Cerebellum (tissue), 4 donors: ENCODE measurements at places on chromosomes 11 and 22.

DNA sequence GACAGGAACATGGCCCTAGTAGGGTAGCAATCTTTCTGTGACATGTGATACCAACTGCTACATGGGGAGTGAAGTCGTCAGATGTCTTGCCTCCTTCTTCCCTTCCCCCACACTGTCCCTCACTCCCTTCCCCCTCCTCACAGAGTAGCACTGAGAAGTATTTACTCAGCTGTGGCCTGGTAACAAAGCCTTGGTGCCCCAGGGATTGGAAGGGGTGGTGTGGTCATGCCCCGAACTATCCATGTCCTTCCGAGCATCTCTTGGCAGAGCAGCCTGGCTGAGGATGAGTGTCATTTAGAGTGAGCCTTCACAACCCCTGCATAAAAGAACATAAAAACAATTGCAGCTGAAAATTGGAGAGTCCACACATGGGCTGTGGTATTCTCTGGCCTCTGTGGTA lies 46.1 kb downstream of the ARFGAP2 start:
- DNase-seq = no peak

DNA sequence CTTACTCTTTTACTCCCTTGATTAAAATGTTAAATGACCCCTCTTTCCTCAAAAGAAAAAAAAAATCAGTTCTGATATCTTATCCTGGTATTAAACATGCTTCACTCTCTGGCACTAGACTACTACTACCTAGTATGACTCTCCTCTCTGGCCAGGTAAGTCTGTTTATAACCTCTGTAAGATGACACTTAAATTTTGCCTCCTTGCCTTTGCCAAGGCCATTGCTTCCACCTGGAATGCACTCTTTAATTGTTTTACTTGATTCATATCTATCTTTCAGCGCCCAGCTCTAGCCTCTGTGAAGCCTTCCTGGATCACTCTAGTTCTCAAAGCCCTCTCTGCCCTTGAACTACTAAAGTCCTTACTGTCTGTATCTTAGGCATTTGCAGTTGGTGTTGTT lies 170.4 kb downstream of the ETS1 start:
- DNase-seq = no peak

GRCh38 chr11:28223577-28223976 lies 115.4 kb downstream of the METTL15 start:
- DNase-seq = no peak

DNA sequence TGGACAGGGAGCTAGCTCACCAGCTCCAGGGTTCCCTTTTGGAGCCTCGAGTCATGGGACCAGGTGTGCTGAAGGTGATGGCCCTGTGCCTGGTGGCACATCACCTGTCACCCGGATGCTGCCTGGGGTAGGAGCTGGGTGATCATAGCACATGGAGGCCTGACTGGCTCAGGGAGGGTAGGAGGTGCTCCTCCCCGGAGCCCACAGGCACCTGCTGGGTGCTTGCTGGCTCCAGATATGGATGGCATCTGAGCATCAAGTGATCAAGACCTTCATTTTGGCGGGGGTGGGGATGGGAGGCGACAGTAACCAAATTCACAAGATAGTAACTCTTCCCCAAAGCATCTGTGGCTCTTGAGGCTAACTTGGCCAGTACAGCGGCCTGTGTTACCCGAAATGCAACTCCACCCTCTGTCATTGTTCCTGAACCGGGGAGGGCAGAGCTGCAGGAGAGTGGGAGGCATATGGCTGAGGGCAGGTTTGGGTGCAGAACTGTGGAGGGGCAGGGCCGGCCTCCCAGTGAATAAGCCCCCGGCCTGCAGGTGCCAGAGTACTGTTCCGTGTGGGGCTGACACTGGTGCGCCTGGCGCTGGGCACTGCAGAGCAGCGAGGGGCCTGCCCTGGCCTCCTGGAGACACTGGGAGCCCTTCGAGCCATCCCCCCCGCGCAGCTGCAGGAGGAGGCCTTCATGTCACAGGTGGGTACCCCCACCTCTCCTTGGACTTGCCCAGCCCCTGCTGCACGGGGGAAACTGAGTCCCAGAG lies 4.7 kb downstream of the TBC1D10C start:
- no peak for DNase-seq

DNA sequence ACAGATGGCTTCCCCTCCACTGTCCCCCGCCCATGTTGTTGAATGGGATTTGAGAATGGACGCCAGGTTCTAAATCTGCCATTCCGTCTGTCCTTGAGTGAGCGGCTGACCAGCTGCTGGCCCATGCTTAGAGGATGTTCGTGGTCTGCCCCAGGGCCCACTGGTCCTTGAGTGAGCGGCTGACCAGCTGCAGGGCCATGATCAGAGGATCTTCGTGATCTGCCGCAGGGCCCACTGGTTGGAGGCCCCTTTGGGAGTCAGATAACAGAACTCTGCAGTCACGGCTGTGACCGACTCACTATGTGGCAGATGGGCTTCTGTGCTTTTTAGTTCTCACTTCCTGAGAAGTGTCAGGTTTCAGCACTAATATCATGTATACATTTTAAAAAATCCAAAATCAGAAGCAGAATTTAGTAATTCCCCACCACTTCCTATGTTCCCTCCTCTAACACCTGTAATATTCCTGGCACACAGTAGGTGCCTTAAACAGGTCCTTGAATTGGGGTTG lies 54.1 kb downstream of the MICAL3 start:
- no peak for DNase-seq

DNA sequence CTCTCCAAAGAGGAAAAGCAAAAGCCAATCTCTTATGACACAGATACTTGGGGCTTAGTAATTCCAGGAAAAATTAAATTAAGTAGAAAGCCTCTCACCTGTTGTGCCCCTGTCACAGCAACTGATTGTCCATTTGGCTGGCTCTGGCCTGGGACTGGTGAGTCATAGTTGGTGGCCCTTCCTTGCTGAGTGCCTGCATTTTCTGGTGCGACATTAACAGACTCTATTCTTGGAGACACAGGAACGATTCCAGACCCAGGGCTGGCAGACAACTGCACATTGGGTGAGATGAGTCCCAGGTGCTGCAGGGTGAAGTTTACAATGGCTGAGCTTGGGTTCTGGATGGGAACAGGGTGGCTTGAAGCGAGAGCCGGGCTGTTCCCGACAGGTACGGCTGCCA lies 15.6 kb downstream of the E2F8 start:
- DNase-seq = no peak

DNA sequence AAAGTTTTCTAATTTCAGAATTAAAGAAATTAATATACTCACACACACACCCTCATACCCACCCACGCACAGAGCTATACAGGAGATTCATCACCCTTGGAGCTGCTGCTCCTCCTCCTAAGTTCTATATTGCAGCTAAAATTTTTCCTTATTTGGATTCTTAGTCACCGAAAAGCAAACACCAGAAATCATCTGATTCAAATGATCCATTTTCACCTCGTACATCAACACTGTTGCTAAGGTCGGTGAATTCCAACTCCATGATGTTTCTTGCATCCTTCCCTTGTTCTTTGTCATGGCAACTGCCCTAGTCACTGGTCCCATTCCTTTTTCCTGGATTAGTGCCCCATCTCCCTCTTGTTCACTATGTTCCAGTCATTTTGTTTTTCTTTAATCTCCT lies 286.2 kb downstream of the GRM5 start:
- no peak for DNase-seq

DNA sequence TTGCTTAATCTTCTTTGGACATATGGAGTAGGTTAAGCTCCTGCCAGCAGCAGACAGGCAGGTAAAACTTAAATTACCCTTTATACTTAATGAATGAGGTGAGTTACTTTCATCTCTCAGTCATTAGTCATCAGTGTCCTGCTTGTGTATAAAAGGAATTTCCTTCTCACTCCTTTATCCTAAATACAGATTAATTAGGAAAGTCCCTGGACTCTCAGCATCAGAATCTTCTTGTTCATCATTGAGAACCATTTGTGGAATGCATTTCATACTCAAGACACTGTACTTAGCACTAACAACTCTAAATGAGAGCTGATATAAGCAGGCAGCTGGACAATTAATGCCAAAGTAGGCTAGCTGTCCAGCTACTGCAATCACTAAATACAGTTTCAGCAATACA lies 630.4 kb downstream of the METTL15 start:
- no peak for DNase-seq

DNA sequence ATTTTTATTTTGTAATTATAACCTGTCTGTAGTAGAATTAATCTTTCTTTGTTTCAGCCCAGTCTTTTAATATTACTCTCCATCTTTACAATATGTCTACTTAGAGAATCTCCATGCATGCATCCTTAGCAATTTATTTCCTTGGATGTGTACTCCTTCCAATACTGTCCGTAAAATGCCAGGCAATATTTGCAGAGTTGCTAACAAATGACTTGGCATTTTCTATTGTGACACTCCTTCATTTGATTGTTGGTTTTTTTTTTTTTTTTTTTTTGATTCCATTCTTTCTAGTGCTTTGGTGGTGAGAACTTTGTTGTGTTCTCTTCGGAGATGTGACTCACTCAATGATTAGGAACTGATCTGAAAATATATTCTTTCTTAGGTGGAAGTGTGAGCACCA lies 220.3 kb downstream of the CNTN5 start:
- DNase-seq = no peak

DNA sequence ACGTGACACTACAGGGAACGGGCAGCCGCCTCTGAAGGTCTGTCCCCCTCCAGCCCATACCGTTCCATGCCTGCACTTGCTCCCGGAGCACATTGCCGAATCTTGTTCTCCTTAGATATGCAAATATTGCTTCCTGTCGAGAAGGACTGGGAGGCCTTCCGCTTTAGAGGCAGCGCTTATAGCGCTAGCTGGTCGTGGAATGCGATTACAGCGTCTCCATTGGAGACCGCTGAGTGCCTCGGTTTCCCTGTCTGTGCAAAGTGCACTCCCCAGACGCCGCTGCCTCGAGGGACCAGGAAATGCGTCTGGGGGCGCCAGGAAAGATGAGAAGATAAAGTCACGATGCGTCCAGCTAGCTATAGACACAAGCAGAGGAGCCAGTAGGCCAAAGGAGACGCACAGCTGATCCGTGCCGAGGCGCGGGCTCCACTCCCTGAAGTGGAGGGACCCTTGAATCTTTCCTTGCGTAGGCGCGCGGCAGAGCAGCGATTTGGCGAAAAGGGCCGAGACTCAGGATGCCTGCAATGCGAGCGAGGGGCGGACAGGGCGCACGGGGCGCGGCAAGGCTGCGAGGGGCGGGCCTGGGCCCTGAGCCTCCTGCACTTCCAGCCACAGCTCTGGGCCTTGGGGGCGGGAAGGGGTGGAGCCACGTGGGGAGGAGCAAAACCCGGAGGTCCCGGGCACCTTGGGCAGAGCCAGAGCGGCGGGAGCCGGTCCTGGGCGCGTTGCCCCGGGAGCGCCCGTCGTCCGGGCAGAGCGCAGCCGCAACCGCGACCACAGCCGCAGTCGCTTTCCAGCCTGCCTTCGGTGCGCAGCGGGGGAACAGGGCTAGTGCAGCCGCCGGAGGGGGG lies at the start of gene RASSF10:
Gene RASSF10, plus strand, starts transcription at position 692 of the 851 bp plus-strand sequence. CDS start 261 bp downstream, outside the sequence.
- peak; percentile 13 for DNase-seq

- no peak for DNase-seq
These were observed 100.4 kb upstream of the DDI1 start for GRCh38 chr11:103936059-103936458.

DNA sequence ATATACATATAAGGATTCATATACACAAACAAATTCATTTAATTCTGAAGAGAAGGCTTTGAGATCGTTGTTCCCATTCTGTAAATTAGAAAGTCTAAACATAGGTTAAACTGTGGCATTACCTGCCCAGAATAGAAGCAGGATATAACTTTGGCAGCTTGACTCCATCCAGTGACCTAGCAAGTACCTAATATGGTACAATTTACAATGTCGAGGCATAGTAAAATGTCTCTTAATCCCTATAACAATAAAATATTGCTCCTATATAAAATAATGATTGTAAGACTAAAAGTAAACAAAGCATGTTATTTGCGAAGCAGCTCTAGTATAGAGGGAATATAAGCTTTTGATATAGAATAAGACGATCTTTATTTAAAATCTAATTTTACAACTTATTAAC lies 756.0 kb downstream of the LUZP2 start:
- no peak for DNase-seq

DNA sequence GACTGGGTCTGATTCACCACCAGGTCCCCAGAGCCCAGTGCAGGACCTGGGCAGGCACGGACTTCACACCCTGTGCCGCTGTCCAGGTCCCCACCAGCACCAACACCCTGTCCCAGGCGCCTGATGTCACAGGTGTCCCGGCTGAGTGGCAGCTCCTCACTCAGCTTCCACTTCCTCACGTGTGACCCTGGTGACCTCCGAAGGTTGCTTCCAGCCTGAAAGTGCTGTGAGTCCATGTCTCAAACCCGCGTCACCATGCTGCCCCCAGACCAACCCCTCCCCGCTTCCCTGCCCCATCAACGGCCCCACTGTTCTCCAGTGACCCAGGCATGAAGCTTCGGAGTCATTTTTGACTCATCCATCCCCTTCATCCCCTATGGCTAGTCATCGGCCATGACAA lies 25.7 kb upstream of the PICK1 start:
- no peak for DNase-seq

DNA sequence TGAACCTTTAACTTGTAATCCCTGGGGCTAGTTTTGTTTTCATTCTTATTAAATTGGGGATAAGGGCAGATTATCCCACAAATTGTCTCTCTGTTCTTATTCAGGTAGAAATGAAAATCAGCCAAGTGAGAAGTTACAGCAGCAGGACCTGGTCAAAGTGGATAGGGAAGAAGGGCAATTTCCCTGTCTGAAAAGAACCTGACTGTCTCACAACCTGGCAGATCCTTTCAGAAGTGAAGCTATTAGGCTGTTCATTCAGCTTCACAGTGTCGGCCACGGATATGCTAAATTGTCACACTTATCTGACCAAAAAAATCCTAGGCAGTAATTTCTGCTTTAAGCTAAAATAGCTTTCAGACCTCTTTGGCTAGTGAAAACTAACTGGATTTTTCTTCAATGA lies 712.6 kb upstream of the ANO5 start:
- no peak for DNase-seq

- peak; percentile 91 for DNase-seq
These were observed 5.3 kb upstream of the LRRN4CL start for GRCh38 chr11:62694455-62695167.

DNA sequence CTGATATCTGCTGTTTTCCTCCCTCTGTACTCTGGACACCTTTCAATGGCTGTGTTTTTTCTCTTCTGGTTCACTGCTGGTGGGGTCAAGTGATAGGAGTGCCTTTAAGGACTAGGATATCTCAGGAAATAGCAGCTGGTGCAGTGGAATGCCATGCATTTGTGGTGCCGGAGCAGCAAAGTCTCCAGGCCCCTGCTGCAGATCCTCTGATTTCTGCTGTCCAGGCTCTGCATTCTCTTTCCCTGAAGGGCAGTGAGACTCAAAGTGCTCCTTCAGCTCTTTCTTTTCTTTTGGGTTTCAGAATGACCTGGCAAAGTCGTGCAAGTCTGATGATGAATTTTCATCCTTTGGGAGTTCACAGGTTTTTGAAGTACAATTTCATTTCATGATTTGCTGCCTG lies 774.3 kb downstream of the FAM181B start:
- DNase-seq = no peak

- no peak for DNase-seq
These were observed 7.1 kb upstream of the PEX26 start for GRCh38 chr22:18070556-18071306.

DNA sequence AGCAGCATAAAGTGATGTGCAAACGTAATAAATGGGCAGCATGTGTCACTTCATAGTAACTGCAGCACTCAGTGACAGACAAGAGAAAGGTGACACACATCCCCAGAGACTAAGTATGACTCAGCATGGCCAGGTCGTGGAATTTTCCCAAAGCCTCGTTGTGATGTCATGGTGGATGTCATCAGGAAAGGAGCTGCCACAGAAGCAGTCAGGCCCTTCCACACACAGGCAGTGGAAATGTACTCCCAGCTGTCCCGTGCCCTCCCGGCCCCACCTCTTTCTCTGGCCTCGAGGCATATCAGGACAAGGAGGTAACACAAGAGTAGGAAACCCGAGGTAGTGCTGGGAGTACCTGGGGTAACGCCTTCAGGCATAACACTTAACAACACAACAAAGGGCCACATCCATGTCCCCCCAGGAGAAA lies 8.1 kb downstream of the PC start:
- peak; percentile 76 for DNase-seq
